NCI-H2081 (cell line): ENCODE measurements at places on chromosomes 6 and 20.
A peak's percentile ranks its signal among the peaks of the same experiment; 100 is the strongest.

GRCh38 chr20:38249536-38250310 is 10.8 kb downstream of the KIAA1755 start:
- DNase-seq, result no peak

GRCh38 chr6:107267006-107267405 is 151.7 kb upstream of the BEND3 start:
- no peak for DNase-seq

DNA sequence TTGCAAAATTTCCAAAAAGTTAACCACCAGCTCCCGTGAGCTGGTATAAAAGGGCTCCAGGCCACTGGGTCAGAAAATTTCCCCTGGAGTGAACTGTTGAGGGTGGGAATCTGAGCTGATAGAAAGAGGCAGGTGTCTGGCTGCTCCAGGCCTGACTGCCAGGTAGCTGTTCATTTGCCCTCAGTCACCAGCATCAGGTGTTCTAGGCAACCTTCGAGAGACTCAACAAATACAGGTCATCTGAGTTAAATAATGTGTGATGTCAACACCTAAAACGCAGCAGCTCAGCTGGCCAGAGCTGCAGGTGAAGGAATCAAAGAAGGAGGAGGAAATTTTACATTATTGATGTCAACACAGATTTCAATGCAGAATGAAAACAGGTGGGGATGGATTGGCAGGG is 46.7 kb downstream of the KCNK5 start:
- DNase-seq, result no peak

- no peak for DNase-seq
Measured at GRCh38 chr6:162681447-162681846, 46.1 kb downstream of the PRKN start.

- peak; percentile 39 for DNase-seq
Measured at GRCh38 chr20:11891077-11891775, 26.5 kb upstream of the BTBD3 start.

DNA sequence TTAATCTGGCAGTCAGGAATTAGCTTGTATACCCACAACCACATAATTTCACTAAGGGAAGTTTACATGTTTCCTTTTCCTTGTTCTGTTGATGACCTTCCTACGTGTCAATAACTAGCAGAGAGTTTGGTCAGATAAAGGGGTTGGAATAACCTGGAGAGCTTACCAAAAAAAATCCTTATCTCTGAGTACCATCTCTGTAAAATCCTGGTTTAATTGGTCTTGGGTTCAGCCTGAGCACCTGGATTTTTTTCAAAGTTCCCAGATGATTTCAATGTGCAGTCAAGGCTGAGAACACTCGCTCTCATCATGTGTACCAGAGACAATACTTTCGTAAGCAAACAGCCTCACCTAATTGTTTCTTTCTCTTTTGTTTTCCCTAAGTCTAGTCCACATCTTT is 483.8 kb upstream of the FLRT3 start:
- DNase-seq, result no peak

GRCh38 chr6:143158113-143158581 is 97.5 kb downstream of the AIG1 start:
- no peak for DNase-seq
